ENCODE measurements at places on chromosomes 1 and 21.
A peak's percentile ranks its signal among the peaks of the same experiment; 100 is the strongest.

DNA sequence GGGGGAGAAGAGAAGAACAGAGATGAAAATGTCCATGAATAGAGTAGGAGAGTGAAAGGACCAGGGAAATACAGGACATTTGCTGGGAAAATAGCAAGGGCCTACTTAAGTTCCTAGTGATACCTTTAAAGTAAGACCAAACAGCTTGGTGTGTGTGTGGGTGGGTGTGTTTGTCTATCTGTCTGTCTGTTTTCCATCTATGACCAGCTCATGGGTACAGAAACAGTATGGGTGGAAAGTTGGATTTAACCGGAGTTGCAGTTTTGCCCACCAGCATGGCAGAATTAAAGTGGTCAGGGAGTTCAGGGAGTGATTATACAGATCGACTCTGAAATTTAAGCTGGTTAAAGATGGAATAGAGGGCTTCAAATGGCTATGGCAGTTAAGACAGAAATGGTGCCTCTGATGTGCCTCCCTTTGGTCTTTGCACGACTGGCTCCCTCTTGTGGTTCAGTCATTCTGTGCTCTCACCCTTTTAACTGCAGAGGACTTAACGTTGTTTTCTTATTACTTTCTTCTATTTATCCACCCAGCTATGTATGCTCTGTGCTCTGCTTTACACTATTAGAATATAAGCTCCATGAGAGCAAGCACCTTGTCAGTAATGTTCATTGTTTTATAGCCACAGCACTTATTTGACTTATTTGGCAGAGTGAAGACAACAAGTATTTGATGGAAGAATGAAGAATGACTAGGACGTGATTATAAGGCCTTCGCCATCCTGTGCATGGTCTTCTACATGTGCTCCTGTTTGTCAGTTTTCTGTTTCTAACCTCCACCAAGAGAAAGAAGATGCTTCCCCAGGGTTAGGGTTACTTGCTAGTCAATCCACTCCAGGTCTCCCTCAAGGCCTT lies 72.7 kb upstream of the AK4 start:
- DNase-seq: peak; percentile 82

DNA sequence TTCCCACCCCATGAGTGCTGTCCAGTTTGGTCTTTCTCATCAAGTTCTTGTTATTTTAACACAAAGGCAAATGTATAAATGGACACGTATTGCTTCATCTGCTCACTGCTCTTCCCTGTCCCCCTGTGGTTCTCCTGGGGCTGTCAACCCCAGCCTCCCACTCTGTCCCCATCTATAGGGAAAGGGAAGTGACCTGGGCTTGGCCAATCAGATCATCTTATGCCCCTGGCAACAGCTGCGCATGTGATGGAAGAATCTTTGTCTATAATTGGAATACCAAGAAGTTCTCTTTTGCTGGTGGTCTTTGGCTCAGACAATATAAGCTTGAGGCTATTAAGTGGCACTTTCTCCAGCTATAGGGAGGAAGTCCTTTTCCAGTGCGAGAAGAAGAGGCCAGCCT lies 4.7 kb upstream of the CCSAP start:
- DNase-seq: no peak

DNA sequence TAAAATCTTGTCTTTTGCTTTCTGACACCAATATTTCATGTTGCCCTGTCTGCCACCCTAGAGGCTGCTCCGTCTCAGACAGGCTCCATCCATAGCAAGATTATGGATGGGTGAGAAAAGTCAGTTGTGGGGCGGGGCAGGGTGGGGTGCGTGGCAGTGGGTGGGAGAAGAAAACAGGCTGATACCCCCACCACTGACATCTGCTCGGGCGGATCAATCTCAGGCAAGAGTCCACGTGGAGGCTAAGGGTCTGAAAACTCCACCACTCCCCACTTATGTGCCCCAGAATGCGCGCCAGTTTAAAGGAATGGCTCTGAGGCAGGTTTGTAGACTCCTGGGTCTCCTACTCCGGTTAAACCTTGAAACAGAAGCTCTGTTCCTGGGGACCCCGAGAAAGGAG lies 101.5 kb downstream of the HLCS start:
- no peak for DNase-seq

DNA sequence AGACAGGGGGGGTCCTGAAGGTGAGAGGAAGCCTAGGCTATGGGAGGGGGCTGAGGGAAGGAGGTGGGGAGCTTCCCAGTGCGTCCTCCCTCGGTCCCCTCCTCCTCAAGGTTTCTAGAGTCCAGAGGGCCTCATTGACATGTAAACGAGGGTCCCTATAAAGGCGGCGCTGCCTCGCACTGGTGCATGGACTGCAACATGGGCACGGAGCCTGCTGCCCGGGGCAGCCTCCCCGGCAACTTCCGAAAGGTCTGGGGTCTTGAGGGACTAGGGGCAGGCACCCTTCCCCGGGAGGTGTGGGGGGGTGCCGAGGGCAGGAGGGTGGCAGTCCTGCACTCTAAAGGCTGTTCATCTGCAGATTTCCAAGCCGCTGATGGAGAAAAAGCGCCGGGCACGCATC lies at the start of gene HES3:
HES3 (plus strand) TSS at position 187 of the 400 bp plus-strand sequence; CDS start at position 374, 187 bp downstream.
- no peak for DNase-seq

DNA sequence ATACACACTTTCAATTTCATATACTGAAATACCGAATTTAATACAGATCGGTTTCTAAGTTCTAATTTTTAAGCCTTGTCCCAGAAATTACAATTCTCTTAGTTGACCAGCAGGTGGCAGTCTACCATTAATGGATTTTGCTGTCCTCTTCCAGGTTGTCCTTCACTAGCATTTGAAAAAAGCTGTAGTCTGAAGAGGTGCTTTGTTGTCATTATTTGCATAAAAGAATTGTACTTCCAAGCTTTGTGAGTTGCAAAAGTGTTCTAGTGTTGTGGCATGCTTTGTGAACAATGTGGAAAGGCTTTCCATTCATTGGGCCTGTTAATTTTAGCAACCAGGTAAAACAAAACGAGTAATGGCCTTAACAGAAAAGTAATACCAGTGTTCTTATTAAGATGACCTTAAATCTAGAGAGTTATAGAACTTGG lies 193.6 kb downstream of the RPS6KC1 start:
- DNase-seq: peak; percentile 34

- DNase-seq: no peak
Observed at GRCh38 chr1:177451191-177451590, 280.4 kb downstream of the BRINP2 start.

DNA sequence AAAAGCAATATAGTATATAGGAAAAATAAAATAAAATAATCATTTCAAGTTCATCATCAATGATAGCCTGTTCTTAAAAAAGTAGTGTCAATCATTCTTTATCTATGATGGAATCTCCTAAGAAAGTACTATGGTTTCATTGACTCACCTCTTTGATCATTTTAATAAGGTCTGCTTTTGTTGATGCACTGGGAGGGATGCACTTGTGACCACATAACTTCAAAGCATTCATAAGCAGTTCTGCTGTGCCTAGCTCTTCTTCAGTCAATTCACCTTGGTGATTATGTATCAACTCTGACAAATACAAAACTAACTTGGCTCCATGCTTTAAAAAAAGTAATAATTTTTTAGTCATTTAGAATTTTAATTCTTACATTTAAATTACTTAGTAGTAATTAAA lies 84.8 kb upstream of the GNG4 start:
- DNase-seq: peak; percentile 19

- DNase-seq: no peak
Observed at GRCh38 chr1:11918799-11919519, 7.3 kb downstream of the KIAA2013 start.

- DNase-seq: no peak
Observed at GRCh38 chr1:31875636-31876236, 59.9 kb upstream of the SPOCD1 start.

GRCh38 chr1:208090388-208091301 lies 153.5 kb downstream of the PLXNA2 start:
- no peak for DNase-seq

- DNase-seq: no peak
Observed at GRCh38 chr1:162386292-162387225, 5.0 kb downstream of the C1orf226 start.

DNA sequence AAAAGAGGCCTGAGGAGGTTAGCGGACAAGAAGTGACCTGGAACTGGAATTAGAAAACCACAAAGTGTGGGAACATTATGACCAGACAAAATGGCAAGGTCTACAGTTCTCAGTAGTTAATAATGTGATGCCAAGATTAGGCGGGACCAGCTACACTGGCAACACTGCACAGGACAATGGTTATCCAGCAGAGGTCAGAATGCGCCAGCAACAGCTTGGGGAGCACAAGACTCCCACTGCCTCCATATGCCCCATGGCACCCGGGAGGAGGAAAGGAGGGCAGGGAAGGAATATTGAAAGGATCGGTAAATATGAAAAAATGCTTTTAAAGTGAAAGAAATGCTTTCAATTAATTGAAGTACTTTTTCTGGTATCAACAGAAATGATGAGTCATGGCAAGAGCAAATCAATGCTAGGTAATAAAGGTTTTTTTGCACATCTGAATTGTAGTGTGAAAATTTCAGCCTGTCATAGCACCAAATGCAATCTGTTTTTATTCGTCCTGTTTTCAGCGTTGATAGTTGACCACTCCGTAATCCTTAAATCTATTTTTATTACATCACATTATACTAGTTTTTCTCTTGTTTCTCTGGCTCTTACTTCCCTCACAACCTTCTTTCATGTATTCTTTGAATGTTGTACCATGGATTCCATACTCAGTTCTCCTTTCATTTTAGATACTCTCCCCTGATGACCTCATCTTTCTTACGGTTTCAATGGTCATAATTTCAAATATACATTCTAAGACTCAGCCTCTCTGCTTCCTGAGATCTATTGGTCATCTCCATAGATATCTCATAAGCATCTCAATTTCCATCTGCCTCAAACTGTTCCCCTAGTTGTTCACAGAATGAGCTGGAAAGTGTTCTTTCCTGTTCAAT lies 30.7 kb downstream of the VCAM1 start:
- no peak for DNase-seq

GRCh38 chr1:105243411-105243810 lies 1493.7 kb downstream of the AMY1C start:
- DNase-seq: no peak

- no peak for DNase-seq
Observed at GRCh38 chr21:28602546-28602945, 390.1 kb downstream of the LTN1 start.

GRCh38 chr1:22689505-22689904 lies 21.1 kb upstream of the EPHB2 start:
- no peak for DNase-seq

GRCh38 chr1:193438312-193438711 lies 251.9 kb upstream of the B3GALT2 start:
- DNase-seq: no peak

- DNase-seq: no peak
Observed at GRCh38 chr1:80799457-80799856, 1001.3 kb upstream of the ADGRL2 start.

DNA sequence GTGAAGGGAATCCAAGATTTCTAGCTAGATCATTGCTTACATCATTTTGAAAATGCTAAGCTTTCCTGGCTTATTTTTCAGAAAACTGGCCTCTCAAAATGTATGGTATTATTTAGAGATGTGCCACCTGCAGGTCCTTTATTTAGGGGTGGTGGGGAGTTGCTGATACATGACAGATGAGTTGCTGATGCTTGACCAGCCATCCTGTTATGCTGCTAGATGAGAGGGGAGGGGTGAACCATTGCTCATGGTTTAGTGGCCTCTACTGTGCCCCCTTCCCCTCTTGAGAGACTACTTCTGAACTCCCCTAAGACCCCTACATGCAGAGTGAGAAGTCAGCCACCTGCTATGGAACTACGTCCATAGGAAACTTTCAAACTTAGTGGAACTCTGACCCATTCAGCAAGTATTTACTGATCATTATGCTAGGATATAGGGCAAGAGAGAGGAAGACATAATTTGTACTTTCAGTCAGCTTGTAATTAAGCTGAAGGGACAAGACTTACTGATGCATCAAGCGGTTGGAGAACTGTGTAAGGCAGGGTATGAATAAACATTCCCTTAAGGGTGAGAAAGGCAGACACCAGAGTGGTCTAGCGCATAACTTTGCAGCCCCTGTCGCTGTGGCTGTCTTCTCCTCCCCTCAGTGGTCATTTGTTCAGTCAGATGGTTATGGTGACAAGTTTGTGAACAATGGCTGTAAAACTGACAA lies 34.6 kb downstream of the SLAMF6 start:
- no peak for DNase-seq

GRCh38 chr1:100459358-100460114 lies 78.4 kb upstream of the GPR88 start:
- peak; percentile 81 for DNase-seq

- DNase-seq: no peak
Observed at GRCh38 chr1:156852418-156852874, 6.5 kb downstream of the INSRR start.

- DNase-seq: no peak
Observed at GRCh38 chr1:205563927-205564441, 59.5 kb downstream of the CDK18 start.

DNA sequence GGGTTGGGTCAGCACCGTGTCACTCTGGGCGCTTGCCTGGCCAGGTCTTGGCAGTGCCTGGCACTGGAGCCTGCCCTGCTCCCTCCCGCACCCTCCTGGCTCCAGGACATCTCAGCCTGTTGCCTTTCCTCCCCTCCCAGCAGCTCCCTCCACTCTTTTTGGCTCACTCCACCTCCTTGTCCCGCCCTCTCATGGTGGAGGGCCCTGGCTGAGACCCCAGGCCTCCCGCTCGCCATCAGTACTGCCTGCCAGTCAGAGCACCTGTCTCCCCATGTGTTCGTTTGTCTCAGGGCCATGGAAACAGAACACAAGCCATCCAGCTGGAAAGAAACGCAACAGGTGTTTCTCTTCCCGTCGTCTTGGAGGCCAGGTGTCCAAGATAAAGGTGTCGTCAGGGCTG lies 61.0 kb downstream of the B3GALT5 start:
- DNase-seq: no peak

GRCh38 chr1:1098681-1099421 lies 17.0 kb downstream of the C1orf159 start:
- DNase-seq: peak; percentile 56

- DNase-seq: no peak
Observed at GRCh38 chr1:46862348-46862747, 63.5 kb downstream of the CYP4B1 start.

- no peak for DNase-seq
Observed at GRCh38 chr1:246856371-246856770, 75.4 kb downstream of the AHCTF1 start.

DNA sequence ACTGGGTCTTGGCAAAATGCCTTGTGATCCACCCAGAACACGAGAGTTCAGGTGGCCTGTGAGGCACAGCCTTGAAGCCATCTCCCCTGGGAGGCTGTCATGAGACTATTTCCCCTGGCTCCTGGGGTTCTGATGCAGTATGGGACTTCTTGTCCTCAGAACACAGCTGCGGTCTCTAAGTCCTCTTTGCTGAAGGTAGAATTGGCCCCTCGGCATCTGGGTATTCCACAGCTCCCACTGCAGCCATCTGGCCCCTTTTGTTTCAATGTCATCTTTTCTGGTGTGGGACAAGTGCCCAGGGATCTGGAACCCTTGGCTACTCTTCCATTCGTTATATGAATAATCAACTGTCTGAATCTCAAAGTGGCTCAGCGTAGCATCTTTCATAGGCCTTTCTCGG lies 17.0 kb upstream of the LY9 start:
- no peak for DNase-seq

- no peak for DNase-seq
Observed at GRCh38 chr1:226838456-226838855, 32.0 kb upstream of the PSEN2 start.

GRCh38 chr1:63523738-63524137 lies 413 bp downstream of the EFCAB7 start:
- DNase-seq: no peak

Measured in CD4-positive, alpha-beta T cell treated with Interleukin-15 for 4 hours (primary cell).